ENCODE measurements at places on chromosomes 13 and 19.

DNA sequence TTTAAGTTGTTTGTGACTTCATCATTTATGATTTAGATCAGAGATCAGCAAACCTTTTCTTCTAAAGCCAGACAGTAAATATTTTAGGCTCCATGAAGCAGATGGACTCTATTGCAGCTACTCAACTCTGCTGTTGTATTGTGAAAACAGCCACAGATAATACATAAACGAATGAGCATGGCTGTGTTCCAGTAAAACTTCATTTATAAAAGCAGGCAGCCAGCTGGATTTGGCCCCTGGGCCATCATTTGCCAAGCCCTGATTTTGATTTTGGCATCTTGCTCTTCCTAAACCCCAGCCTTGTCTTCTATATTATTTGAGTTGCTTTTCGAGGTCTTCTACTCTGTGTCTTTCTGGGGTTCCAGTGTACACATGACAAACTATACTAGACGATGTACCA lies 41.3 kb downstream of the RNASEH2B start:
- no peak for DNase-seq

DNA sequence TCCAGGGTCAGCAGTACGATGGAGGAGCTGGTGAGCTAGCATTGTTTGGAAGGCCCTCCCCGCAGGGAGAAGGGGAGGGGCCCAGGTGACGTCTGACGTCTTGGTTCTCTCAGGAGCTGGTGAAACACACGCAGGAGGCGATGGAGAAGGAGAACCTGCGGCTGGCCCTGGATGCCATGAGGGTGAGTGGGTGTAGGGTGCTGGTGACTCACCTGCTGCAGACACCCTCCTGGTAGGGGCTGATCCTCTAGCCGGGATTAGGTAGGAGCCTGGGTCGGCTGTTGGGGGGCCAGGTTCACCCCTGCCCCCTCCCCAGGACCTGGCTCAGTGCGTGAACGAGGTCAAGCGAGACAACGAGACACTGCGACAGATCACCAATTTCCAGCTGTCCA lies 55.8 kb downstream of the VAV1 start:
- no peak for DNase-seq

DNA sequence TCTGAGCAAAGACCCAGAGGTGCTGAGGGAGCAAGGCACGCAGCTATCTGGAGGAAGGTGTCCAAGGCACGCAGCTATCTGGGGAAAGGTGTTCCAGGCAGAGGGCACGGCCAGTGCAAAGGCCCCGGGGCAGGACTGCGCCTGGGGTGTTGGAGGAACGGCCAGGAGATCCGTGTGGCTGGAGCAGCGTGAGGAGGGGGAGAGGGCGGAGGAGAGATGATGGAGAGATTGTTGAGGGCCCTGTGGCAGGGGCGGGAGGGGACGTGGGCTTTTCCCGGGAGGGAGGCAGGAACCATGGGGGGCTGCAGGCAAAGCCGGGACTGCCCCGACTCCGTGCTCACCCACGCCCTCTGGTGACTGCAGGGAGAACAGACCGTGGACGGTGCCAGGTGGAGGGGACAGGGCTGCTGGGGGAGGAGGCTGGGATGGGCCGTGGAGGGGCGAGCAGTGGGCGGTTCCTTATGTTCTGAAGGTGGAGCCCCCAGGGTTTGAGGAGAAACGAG lies 13.3 kb upstream of the MISP start:
- DNase-seq = peak; percentile 46

DNA sequence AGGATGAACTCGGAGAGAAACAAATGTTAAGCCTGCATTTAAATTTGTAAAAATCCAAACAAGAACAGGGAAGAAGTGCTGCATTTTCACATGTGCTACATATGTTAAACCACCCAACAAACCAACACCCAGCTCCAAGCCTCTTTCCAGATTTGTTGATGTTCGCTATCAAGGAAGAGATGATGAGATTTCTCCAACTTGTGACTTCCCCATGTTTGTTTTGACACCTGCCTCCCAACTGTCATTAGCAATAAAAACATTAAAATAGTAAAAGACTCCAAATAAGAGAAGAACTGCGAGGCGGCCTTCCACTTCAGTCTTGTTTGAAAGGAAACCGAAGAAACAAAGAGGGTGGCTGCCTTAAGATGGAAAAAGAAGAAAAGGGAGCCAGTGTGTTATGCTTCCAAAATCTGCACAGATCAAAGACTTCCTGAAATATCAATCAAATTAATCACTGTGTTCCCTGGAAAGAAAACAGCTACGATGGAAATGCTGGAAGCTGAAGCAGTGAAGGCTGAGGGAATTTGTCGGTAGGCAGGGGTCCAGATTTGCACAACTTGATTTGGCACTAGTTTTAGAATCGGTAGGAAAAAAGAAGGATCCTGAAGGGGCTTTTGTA lies 14.0 kb upstream of the GGACT start:
- no peak for DNase-seq

- no peak for DNase-seq
Measured at GRCh38 chr19:33400856-33401682, 27.6 kb downstream of the CEBPG start.

DNA sequence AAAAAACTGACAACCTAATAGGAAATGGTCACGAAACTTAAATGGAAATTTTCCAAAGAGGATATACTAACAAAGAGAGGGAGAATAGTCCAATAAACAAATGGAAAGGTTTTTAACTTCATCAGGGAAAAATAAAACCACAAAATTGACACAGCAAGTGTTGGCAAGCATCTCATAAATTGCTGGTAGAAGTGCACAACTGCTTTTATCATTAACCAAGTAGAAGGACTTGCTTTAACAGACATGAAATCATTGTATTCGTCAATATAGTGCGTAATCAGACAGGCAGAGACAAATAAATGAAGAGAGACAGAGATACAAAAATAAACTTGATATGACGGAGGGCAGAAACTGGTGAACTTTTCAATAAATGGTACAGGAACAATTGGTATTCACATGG lies 7.4 kb downstream of the TGDS start:
- no peak for DNase-seq

- no peak for DNase-seq
Measured at GRCh38 chr13:112619730-112620631, 32.0 kb upstream of the TUBGCP3 start.

DNA sequence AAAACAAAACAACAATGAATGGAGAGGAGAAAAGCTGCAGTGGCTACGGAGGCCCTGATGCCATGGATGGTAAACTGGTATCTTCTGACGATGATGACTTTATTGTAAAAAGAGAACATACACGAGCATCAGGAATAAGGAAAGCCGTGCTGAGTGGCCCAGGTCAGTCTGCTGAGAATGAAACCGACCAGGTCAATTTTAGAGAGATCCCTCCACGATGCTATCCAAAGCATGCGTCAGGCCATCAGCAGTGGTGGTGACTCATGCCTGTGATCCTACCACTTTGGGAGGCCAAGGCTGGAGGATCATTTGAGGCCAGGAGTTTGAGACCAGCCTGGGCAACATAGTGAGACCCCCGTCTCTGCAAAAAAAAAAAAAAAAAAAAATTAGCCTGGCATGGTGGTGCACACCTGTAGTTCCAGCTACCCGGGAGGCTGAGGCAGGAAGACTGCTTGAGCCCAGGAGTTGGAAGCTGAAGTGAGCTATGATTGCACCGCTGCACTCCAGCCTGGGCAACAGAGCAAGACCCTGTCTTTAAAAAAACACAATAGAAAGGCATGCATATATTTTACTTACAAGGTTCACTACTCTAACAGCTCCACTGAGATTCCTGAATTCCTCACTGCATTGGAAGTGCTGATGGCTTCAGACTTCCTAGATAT lies 62.3 kb downstream of the GADD45B start:
- no peak for DNase-seq

GRCh38 chr19:12035220-12036172 lies at the start of gene ZNF433:
Gene ZNF433 (minus strand): TSS chr19:12035679. CDS start chr19:12035539, 140 bp downstream.
- peak; percentile 30 for DNase-seq

GRCh38 chr19:11364296-11364904 lies 9.2 kb downstream of the PLPPR2 start:
- no peak for DNase-seq

- DNase-seq = no peak
Measured at GRCh38 chr13:30121666-30122065, 185.7 kb downstream of the KATNAL1 start.

GRCh38 chr19:10538204-10538983 lies 5.3 kb upstream of the ATG4D start:
- DNase-seq = no peak

DNA sequence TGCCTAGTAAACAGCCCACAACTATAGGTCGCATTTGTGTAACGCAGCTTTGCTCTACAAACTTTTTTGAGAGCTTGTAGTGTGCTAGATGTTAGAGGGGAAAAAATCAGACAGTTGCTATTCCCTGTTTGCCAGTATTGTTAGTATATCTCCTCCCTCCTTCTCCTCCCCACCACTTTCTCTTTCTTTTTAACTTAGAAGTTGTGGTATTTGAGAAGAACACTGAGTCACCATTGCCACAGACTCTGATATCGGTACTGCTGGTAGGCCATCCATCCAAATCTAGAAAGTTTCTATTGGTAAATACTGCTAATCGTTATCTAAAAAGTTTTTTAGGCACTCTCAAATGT lies 666 bp downstream of the POMP start:
- no peak for DNase-seq

DNA sequence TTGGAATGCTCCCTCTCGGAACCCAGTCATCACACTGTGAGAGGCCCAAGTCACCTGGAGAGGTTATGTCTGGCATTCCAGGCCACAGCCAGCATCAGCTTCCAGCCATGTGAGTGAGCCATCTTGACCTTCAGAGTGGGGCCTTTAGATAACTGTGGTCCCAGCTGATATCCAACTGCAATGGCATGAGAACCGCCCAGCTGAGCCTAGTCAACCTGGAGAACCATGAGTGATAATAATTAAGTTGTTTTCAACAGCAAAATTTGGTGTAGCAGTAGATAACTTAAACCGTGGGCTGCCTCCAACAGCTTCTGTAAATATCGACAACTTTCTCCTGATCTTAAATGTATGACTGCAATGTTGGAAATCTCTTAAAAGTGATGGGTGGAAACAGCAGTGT lies 24.6 kb downstream of the DYRK1B start:
- DNase-seq = no peak

- no peak for DNase-seq
Measured at GRCh38 chr13:73194310-73194709, 135.5 kb downstream of the KLF5 start.

GRCh38 chr19:16446108-16446723 lies 25.6 kb downstream of the EPS15L1 start:
- no peak for DNase-seq

- DNase-seq = no peak
Measured at GRCh38 chr13:45200701-45201232, at the start of gene KCTD4. Gene KCTD4 (minus strand): TSS chr13:45201045. CDS start chr13:45194567, 6,478 bp downstream.

GRCh38 chr19:461721-462551 lies 1.1 kb upstream of the SHC2 start:
- DNase-seq = no peak

DNA sequence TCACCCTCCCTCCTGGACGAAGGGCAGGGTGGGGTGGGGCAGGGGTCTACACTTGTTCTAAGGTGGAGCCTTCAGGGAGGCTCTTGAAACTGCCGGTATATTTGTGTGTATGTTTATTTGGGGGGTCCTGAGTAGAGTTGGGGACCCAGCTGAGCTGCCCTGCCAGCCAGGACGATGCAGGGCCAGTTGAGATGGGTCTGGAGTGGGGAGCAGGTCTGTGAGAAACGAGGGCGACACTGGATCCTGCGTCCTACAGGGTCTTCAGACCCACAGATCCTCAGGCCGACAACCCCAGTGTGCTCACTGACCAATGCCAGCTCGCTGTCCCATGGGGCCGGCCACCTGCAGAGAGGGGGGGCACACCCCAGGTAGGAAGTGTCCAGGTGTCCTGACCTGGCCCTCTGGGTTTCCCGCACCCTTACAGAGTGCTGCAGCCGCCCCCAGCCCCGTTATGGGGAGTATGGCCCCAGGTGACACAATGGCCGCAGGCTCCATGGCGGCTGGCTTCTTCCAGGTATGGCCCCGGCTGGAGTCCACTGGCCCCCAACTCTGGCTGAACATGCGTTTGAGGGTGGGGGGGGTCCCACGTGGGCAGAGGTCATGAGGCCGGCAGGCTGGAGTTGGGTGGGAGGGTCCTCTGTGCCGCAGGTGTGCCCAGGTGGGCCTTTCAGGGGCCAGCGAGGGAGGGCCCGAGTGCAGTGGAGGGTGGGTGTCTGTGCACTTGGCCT lies 7.4 kb downstream of the ISYNA1 start:
- no peak for DNase-seq

Measured in activated naive CD4-positive, alpha-beta T cell (primary cell).